ENCODE measurements at places on chromosomes 7 and 10.

DNA sequence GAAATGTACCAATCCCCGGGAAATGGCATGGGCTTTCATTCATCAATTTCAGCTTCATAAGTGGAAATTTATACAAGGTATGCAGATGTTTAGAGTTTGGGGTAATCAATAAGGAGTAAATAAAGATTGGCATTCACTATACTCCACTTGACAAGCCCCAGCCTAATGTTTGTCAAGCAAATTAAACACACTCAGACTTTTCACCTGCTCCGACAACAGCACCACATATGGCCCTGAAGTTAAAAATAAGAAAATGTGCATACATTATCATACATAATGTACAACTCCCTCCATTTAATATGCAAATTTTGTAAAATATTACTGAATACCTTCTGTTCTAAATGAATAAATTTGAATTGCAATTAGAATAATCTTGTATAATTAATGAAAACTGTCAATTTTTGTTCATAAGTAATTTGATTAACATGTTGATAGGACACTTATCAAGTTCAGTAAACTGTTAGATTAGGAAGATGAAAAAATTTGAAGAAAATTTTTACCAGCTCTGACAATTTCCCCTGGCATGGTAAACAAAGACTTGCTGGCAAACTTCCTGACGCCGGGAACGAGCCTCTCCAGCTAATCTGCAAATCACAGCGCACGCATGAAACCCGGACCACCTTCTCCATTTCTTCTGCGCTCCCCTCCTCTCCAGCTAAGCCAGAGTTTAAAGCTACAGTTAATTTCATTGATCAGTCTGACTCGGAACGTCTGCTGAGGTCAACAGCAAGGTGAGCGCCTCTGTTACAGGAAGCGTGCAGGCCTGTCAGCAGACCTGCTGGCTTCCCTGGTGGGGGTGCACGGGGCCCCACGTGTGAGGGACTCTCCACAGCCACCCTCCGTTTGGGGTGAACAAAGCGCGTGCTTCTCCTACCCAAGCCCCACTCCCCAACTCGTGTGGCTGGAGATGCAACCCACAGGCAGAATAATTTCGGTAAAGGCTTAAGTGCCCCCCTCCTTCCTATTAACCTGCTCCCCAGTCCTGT, 70.7 kb downstream of the EBF3 start:
- DNase-seq, result no peak

DNA sequence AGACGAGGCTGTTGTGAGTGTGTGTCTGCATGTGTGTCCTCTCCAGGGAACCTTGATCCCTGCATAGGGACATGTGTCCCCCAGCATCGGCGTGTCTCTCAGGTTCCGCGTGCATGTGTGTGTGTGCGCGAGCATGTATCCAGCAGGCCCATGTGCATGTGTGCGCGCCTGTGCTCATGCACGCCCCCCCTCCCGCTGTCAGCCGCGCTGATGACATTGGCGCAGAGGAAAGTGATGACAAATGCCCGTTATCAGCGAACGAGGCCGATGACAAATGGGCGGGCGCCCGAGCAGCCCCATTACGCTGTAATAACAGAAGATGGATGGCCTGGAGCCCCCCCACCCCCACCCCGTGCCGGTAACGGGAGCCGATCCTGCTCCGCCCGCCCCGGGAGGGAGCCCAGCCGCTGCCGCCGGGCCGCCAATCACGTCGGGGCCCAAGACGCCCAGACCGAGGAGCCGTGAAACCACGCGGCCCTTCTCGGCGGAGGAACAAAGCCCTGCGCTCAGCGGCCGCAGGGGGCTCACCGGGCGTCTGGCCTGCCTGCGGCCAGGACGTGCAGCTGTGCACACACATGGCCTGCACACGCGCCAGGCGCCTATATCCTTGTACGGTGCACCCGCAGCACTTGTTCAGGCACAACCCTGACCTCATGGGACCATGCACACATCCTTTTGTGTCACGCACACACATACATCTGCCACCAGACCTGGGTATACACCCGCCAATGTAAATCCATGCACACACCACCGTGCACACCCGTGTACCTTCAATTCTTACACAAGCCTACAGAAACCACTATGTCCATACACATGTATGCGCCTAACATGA, 21.5 kb downstream of the POLL start:
- DNase-seq, result no peak

DNA sequence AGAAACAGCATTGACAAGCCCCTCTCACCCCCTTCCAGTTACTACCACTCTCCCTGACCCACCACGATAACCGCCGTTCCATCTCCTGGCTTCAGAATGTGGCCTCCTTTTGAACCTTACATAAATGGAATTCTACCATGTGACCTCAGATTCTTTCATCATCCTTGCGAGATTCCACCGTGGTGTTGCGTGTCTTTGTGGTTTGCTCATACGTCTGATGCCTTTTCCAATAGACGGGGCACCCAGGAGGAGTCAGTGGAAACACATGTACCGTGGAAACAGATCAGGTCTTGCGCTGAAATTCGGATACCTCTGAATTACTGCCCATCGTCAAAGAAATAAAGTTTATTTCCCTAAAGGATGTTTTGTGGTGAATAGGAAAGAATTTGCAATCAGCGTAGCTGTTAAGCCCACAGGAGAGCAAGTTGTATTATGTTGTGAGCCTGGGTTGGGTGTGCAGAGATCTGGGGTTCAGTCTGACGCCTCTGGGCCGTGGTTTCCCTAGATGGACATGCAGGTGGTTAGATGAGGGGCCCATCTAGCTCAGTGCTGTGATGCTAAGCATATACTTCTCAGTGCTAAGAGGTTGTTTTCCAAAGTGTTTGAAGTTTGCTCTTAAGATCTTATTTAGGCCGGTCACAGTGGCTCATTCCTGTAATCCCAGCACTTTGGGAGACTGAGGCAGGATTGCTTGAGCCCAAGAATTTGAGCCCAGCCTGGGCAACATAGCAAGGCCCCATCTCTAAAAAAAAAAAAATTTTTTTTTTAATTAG, 29.1 kb downstream of the GTF2IRD1 start:
- DNase-seq, result no peak

- no peak for DNase-seq
Measured at GRCh38 chr10:72502581-72502980, 123.3 kb downstream of the MICU1 start.
